ENCODE measurements at places on chromosomes 3 and 15. TPM values are rescaled to one million over a fixed set of nuclear protein-coding genes. Genes with fewer than 3 reads are reported as not detected.

The CSPG5 gene
- total RNA-seq = under 0.01 TPM

The KLHL6 gene
- not detected for total RNA-seq

The FAM227B gene
- 6.5 TPM for total RNA-seq

The NPAP1 gene
- total RNA-seq = not detected

The TLR9 gene
- total RNA-seq = under 0.01 TPM

The SLC2A2 gene
- not detected for total RNA-seq

The CHRM5 gene
- under 0.01 TPM for total RNA-seq

The CYP19A1 gene
- total RNA-seq = 5.1 TPM
